Kidney epithelial cell (primary cell): ENCODE measurements at places on chromosomes 2 and 18. TPM values are rescaled to one million over a fixed set of nuclear protein-coding genes. Genes with fewer than 3 reads are reported as not detected.

- DNase-seq: no peak
Measured at GRCh38 chr2:54634021-54634420, 89.4 kb upstream of the EML6 start.

Gene NLRC4
- total RNA-seq: not detected in 2 replicates

DNA sequence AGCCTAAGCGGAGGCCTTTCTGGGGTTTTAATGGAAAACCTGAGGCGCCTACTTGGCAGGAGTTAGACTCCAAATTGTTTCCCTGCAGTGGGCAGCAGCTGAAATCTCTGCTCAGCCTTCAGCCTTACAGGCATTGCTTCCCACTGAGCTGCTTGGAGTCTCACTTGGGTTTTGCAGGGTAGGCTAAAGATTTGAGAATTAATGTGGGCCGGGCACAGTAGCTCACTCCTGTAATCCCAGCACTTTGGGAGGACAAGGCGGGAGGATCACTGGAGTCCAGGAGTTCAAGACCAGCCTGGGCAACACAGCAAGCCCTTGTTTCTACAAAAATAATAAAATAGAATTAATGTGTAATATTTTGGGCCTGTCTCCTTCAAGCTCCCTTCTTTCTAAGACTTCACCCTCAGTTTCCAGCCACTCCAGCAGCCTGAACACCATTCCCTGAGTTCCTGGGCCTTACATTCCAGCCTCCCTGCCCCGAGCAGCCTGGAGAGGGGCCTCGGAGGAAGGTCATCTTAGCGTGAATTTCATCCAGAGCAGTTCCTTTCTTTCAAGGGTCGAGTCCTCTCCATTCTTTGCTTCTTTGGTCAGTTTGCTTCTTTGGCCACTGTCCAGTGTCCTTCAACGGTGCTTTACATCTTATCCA lies 9.1 kb upstream of the RAB17 start:
- no peak for DNase-seq

DNA sequence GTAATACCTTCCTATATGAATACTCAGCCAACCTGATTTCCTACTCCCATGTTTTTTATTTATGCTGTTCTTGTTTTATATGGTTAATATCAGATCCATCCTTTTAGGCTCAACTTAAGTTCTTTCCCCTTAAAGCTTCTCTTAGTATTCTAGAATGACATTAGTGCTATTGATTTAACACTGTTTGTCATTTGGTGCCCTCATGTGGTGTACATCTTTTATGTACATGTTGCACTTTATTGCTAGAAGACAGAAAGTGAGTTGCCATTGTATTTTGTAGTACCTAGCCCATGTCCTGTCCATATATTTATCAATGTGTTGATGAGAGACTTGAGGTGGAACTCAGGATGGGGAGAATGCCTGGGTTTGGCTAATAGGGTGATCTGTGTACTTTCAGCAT lies 2.5 kb downstream of the HTRA2 start:
- no peak for DNase-seq

DNA sequence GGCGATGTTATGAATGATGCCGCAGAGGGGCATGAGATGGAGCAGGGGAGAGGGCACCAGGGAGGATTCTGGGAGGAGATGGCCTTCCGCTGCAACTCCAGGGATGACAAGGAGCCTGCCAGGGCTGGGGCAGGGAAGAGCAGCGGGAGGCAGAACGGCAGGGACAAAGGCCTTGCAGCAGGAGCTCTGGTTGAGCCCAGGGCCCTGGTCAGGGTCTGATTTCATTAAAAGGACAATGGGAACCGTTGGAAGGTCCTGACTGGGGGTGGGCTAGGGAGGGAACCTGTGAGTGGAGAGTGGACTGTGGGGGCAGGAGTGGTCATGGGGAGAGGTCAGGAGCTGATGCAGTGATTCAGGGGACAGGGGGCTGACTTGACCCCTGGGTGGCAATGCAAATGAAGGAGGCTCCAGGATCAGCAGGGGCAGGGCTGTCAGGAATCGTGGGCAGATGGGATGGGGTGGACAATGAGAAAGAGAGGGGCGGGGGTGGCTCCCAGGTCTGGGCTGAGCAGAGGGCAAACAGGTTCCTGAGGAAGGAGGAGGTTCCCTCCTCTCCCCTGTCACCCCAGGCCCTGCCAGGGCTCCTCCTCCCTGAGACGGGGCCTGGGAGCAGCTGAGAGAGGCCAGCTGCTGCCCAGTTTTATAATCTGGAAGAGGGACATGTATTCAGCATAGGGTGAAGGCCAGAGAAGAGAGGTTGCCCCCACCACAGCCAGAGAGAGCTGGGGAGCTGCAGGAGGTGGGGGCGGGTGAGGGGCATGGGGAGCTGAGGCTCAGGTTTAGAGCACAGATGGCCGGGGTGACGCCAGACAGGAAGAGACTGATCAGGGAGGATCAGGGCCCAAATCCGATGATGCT lies 7.3 kb upstream of the DUSP2 start:
- DNase-seq: no peak

Gene SLC14A1
- 0.08 TPM in 1 of 2 replicates, not detected in the other for total RNA-seq

Gene ACKR3
- 0.89 and 1.2 TPM in 2 replicates for total RNA-seq

Gene SIX2
- 0.27 and 0.96 TPM in 2 replicates for total RNA-seq

Gene PLB1
- 0.25 and 0.82 TPM in 2 replicates for total RNA-seq

DNA sequence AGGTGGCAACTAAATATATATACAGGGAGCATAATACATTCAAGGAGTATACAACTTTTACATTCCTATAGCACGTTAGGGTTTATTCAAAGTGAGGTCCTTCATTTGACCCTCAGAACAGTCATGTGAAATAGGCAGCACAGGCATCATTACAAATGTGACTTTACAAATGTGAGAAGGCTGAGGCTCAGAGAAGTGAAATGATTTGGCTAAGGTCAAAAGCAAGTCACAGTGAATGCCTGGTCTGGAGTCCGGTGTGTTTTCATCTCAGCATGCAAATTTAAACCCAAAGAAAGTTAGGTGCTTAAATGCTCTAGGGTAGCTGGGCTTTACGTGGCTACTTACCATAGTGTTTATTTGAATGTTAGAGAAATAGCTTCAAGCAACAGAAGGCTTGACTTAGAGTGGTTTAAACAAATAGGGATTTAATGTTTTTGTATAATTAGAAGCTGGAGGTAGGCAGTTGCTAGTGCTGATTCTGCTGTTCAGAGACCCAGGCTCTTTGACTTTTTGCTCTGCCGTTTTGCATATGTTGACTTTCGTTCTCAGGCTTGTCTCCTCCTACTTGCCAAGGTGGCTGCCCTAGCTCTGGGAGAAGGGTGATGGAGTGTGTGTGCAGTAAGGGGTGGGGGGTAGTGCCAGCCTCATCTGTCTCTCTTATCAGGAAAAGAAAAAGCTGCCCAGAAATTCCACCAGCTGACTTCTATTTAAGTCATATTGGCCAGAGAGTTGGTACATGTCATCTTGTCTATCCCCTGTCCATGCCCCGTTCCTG lies 89.2 kb downstream of the PLCL1 start:
- no peak for DNase-seq

- DNase-seq: no peak
Measured at GRCh38 chr2:10347562-10347948, 44.9 kb downstream of the HPCAL1 start.

- DNase-seq: no peak
Measured at GRCh38 chr2:213726101-213726500, 441.8 kb downstream of the SPAG16 start.

GRCh38 chr2:191933307-191934105 lies 86.6 kb upstream of the CAVIN2 start:
- DNase-seq: peak; percentile 35

Gene MPP4
- total RNA-seq: 0.21 TPM in 1 of 2 replicates, not detected in the other

Gene SPATA3
- total RNA-seq: not detected in 2 replicates

- DNase-seq: no peak
Measured at GRCh38 chr18:72648079-72648478, 103.9 kb upstream of the CBLN2 start.

GRCh38 chr2:80073134-80073561 lies 231.4 kb downstream of the LRRTM1 start:
- no peak for DNase-seq

Gene TMEM247
- total RNA-seq: not detected in 2 replicates

DNA sequence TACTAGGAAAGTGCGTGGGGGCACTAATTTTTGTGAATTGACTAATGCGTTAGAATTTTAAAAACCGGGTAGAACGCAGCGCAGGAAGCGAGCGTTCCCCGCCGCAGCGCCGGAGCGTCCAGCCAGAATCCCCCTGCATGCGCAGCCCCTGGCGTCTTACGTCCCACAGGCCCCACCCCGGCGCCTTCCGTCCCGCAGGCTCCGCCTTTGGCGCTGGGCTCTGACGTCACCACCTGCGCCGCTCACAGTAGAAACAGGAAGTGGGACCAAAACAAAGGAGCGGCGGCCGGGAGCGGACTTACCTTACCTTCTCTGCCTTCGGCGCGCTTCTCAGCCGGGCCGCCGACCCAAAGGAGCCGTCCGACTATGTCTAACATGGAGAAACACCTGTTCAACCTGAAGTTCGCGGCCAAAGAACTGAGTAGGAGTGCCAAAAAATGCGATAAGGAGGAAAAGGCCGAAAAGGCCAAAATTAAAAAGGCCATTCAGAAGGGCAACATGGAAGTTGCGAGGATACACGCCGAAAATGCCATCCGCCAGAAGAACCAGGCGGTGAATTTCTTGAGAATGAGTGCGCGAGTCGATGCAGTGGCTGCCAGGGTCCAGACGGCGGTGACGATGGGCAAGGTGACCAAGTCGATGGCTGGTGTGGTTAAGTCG lies at the start of gene CHMP1B:
Gene CHMP1B, plus strand, starts transcription at position 268 of the 660 bp plus-strand sequence. Its CDS starts 99 bp downstream, at position 367.
- peak; percentile 86 for DNase-seq

DNA sequence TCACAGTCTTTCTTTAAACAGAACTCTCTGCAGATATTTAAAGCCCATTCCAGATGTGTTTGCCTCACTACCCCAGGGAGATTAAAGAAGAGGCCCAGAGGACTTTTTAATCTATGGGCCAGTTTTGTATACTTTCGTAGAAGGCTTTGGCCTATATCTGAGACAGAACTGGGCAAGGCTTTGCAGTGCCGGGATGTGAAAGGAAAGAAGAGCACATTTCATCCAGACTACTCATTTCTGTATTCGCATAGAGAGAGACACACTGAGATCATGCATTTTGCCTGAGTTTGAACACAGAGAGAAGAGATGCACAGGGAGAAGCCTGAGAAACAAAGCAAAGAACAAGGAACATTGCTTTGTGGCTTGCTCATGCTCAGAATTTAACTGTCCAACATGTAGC lies 54.9 kb upstream of the SLC5A7 start:
- DNase-seq: no peak

DNA sequence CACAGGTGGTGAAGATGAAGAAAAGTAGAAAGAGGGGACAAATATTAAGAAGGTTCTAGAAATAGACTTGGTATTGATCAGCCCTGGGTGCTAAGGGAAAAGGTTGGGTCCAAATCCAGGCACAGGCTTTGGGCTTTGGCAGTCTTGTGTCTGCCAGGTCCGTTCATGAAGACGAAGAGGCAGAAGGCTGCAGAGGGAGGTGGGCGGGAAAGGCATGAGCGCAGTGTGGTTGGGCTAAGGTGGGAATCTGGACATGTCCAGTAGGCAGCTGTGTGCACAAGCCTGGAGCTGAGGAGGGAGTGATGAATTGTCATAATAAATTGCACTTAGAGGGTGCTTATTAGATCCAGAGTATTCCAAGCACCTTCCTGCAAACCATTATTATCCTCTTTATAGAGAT lies 105.7 kb upstream of the TEX51 start:
- no peak for DNase-seq

GRCh38 chr2:128320192-128320905 lies 1.7 kb upstream of the HS6ST1 start:
- no peak for DNase-seq

GRCh38 chr18:48514786-48515185 lies 24.0 kb upstream of the CTIF start:
- no peak for DNase-seq

- DNase-seq: no peak
Measured at GRCh38 chr2:181789827-181790448, 101.6 kb upstream of the ITPRID2 start.

GRCh38 chr2:85811180-85812093 lies 57.6 kb downstream of the ATOH8 start:
- no peak for DNase-seq

Gene GALNT5
- total RNA-seq: 2.9 and 3.1 TPM in 2 replicates

DNA sequence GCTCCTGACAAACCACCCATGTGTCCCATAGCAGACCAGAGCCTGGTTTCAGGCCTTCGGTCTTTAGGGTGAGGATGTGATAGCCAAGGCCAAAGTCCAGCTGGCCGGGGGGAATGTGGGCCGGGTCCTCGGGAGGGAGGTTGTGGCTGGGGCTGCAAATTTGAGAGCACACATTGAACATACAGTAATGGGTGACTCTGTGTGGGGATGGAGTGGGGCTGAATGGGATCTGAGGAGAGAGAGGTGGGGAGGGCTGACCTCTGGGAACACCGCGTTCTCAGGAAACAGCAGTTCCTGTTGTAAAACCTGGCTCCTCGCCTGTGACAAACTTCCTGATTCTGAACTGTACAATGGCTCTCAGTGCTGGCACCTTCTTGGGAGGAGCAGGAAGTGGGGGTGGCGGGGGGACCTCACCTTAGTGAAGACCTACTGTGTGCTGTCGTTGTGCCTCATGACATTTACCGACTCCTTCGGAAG lies 48.8 kb downstream of the MCFD2 start:
- DNase-seq: no peak

Gene PROM2
- total RNA-seq: 2.3 and 3.4 TPM in 2 replicates

Gene TUBA4A
- total RNA-seq: 78.7 and 116 TPM in 2 replicates
